Suprapubic skin (tissue), 4 donors: ENCODE measurements at places on chromosomes 5 and 9.

- DNase-seq, result no peak
Observed at GRCh38 chr9:129068990-129069861, 11.7 kb upstream of the DOLPP1 start.

- DNase-seq, result no peak
Observed at GRCh38 chr9:32603914-32604852, 31.2 kb upstream of the NDUFB6 start.

DNA sequence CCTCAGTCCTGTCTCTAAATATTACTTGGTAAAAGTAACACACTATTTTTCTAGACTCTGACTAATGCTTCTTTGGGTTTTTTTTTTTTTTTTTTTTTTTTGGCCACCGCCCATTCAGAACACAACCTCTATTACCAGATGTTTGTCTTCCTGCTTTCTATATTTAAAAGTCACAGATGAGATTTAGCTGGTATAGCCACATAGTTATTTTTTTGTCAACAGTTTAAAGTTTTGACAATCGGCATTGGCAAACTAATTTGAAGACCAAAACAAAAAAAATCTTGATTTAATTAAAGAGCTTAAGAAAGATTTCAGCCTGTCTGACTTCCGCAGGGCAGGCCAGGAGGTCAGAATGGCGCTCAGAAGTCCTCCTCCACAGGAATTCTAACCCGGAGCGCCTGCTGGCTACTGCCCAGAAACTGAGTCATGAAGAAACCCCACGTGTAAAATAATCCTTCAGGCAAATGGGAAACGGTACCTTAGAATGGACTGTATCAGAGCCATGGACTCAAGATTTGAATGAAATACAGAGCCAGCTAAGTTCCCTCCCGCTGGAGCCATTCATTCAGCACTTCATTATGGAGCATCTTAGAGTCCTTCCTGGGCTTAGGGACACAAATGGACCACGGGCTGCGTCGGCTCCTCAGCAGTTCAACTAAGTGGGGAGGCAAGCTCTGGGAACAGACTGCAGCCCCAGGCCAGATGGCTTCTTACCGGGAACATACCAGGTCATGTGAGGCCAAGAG lies 55.6 kb downstream of the PTPDC1 start:
- DNase-seq, result peak; percentile 92

- DNase-seq, result no peak
Observed at GRCh38 chr5:53779541-53779981, 219.1 kb downstream of the NDUFS4 start.
